Activated T-cell treated with anti-CD3 and anti-CD28 coated beads, Interleukin-2, amount 50 U/mL, for 4 hours (primary cell): ENCODE measurements at places on chromosomes 16 and 17.

DNA sequence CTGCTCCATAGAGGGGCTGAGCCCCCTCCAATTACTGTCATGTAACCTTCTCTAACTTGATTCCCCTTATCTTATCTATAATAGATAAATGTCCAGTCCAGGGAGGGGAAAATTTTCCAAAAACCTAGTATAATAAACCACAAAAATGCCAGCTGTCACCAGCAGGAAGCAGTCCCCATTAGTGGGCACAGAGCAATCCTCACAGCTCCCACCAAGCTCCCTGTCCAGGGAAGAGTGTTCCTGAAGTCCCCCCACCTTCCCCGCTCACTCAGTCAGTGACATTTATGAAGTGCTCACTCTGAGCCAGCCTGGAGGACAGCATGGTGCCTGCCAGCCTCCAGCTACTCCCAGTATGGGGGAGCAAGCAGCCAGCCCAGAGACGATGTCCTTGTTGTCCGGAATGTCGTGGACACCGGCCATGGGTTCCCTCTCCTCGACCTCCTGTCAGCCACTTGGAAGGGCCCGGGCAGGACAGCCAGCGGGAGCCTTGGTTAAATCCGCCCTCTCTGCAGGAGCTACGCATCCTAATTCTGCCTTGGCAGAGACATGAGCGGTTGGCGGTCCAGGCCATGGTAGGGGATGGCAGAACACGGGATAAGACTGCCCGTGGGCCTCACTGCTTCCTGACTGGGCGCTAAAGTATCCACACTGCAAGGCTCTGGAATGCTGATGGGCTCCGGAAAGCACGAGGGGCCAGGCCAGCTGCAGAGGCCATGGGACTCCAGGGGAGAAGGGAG is 102.0 kb upstream of the CDH5 start:
- DNase-seq, result no peak

GRCh38 chr17:67666710-67667109 is 51.0 kb upstream of the NOL11 start:
- DNase-seq, result no peak

DNA sequence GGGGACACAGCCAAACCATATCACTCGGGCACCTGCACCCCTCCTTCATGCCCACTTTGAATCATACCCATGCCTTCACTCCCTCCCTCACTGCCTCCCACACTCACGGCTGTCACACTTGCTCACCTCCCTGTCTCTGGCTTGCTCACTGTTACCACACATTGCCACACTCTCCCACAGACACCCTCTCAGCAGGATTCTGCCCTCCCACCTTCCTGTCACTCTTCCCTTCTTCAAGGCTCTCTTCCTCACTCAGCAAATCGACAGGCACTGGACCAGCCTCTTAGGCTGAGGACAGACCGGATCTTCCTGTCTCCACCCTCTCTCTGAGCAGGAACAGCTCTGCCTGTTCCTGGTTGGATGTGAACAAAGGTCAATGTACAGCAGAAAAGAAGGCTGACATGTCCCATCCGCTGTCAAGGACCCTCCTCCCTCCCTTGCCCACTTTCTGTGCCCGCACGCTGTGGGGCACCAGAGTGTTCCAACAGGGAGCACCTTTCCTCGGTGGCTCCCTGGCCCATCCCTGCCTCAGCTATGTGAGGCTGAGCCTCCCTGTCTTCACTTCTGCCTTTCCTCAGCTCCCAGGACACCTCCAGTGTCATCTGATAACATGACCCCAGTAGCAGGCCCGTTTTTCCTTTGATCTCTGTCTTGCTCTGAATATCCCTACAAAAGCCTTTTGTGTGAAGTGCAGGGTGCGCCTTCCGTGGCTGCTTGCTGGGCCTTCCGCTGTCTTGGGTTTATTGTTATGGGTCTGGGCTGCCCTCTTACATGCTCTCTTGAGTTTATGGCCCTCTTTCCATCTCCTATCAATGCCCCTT is 47.0 kb downstream of the CCDC182 start:
- no peak for DNase-seq

DNA sequence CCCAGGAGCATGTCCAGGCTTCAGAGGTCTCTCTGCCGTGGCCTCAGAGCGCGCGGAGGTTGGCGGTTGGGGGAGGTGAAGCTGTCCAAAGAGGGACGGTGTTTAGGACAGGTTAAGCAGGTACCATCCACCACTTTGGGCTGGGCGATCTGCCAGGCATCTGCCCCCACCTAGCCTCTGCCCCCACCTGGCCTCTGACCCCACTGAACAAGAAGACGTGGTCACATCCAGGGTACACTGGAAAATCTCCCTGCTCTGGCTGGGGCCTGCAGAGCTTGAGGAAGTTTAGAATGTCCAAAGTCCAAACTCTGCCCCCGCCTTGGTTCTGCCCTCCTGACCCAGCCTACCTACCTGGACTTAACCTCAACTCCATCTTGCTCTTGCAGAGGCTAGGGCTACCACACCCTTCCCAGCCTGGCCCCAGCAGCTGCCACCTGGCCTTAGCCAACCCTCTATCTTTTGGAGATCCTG is 1.6 kb downstream of the ITGA3 start:
- no peak for DNase-seq

DNA sequence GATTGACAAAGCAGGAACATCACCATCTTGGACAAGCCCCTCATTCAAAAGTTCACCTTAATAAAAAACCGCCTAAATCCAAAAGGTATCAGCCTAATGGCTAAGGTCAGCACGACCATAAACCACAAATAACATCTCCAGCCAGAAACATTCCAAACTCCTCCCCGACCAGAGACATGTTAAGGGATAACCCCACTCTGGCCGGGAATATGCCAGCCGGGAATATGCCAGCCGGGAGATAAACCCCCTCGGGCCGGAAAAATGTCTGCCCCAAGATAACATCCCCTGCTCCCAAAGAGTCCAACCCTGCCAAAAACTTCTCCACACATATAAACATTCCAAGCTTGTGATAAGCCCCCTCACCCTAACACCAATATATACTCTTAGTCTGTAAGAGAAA is 1.4 kb downstream of the DHX33 start:
- DNase-seq, result no peak

GRCh38 chr16:79595931-79596450 is 4.5 kb downstream of the MAF start:
- DNase-seq, result no peak

- no peak for DNase-seq
Measured at GRCh38 chr16:9081158-9081557, 10.3 kb upstream of the HAPSTR1 start.

- DNase-seq, result no peak
Measured at GRCh38 chr17:18961634-18962493, 9.9 kb downstream of the SLC5A10 start.

- no peak for DNase-seq
Measured at GRCh38 chr16:86818671-86819532, 240.6 kb downstream of the FOXL1 start.

DNA sequence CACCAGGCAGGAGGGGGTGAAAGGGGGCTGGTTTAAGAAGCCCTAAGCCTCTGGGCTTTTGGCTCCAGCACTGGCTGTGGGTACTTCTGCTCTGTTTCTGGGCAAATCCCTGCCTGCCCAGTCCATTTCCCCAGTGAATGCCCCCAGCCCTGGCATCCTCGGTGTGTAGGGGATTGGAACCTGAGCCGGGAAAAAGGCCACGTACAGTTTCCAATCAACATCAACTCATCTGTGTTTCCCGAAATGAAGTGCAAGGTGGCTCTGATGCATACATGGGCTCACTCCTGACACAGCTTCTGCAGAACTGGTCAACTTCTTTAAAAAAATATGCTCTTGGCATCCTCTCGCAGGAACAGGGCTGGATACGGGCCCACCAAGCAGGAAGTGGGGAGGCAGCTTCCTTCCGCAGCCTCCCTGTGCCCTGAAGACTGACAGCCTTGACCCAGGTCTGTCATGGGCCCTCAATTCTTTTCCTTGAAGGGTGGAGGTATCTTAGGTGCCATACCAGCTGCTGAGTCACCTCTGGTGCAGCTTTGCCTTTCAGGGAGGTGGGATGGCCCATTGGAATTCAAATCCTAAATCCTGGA is 73.3 kb downstream of the N4BP1 start:
- no peak for DNase-seq
